Suppressor macrophage treated with lipopolysaccharide for 4 hours (primary cell): ENCODE measurements at places on chromosomes 1 and 21.

DNA sequence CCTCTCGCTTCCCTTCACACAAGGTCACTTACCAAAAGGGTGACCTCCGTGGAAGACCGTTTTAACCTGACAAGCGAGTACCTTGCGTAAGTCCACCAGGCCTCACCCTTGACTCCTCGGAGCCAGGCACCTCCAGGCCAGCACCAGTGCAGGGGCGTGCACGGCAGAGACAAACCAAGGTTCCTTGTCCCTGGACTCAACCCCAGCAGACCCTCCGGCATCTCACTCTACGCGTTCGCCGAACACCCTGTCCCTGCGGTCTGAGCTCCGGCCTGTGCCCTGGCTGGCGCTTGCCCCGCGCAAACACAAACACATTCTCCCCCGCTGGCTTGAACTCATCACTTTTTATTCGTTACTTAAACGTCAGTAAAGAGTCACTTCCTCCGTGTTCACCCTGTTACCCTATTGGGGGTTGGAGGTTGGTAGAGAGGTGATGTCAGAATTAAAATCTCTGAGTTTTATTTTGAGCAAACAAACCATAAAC lies 4.5 kb downstream of the TBX15 start:
- DNase-seq, result no peak

DNA sequence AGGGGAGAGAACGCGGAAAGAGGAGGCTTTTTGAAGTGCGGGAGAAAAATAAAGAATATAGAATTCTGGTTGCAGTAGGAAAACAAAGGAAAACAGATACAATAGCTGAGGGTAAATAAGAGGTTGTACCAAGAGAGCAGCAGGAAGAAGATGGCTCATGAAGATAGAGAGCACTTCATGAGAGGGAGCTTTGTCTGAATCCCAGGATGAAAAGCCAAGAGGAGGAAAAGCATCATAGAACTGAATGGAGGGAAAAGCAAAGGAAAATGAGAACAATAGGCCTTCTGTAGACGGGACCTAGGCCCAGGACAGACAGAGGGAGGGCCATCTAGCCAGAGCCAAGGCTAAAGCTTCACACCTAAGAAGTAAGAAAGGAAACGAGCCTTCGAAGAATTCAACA lies 49.5 kb downstream of the ATP6V1G3 start:
- no peak for DNase-seq

GRCh38 chr1:229022595-229023333 lies 248.1 kb upstream of the RAB4A start:
- DNase-seq, result peak; percentile 51

- no peak for DNase-seq
These were observed 93.6 kb upstream of the GREM2 start for GRCh38 chr1:240705579-240705978.

- DNase-seq, result no peak
These were observed 135.4 kb upstream of the ATP1B1 start for GRCh38 chr1:168970926-168971659.

DNA sequence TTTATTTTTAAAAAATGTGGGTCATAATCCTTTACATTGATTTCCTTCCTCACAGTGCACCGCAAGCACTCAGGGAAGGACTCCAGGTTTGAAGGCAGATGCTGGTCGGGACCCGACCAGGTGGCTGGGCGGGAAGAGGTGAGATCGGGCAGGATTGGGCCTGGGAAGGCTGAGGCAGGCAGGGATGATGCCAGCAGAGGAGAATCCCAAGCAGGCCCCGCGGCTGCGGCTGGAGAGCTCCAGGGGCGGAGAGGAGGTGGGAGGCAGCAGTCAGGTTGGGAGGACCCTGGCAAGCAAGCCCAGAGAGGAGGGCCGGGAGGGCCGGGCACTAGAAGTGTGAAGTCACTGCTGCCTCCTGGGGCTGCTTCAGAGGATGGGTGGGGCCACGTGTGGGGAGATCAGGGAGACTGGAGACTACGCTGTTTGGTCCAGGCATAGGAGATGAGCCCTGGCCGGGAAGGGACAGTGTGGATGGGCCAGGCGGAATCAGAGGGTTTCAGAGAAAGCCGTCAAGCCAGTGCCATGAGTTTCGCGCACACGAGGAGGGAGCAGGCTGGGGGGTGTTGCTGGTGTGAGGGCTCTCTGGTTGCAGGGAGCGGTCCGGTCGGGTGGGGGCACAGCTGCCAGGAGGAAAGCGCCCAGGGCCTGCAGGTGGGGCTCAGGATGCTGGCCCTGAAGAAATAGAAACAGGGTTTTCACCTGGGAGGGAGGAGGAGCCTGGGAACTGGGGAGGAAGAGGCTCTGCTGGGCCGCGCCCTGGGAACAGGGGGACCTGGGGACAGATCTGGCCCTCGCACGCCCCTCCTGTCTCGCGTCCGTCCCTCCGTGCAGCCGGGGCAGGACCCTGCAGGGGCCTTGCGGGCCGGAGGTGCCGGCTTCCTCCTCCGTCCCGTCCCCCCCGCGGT lies 888 bp upstream of the COL18A1 start:
- no peak for DNase-seq

GRCh38 chr1:222286011-222286410 lies 261.9 kb downstream of the HHIPL2 start:
- DNase-seq, result no peak

DNA sequence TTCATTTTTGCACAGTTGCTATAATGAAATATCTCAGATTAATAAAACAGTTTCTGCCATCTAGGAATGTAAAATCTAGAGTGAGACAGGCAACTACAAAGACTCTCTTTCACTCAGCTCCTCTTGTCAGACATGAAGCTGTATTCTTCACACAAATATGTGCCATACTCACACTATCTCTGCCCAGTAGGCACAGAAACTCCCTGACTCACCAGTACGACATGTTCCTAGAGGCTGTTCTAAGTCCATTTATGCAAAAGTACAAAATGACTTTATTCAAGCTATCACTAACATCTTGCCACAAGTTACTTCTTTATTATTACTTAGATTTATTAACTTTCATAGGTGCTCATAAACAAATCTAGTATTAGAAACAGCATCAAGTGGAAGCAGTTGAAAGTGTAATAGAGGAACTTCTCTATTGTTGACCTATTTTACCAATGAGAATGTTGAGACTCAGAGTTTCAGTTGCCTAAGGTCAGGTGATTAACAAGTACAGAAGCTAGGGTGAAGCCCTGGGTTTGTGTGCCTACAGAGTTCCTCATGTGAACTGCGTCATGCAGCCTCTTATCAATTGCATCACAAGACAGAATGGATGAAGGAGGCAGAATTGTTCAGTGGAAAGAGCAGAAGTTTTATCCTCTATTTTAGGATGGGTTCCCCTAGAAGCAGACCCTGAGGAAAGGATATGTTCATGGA lies 98.9 kb downstream of the RGS2 start:
- peak; percentile 85 for DNase-seq

DNA sequence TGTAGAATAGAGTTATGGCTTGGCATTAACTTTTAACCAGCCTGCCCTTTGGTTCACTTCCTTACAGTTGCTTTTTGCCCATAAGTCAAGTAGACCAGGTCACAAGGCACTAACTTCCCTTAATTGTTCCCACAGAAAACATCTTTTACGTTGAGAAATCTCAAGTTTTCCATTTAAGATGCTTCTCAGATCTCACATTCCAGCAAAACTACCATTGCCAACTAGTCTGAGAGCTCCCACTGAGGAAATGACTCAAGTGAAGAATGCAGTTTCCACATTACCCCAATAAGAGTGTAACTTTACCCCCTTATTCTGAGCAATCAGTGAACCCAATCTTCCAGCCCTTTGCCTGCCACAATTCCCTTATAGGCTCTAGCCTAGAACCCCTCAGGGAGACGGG lies 502.2 kb upstream of the OLFM3 start:
- no peak for DNase-seq

DNA sequence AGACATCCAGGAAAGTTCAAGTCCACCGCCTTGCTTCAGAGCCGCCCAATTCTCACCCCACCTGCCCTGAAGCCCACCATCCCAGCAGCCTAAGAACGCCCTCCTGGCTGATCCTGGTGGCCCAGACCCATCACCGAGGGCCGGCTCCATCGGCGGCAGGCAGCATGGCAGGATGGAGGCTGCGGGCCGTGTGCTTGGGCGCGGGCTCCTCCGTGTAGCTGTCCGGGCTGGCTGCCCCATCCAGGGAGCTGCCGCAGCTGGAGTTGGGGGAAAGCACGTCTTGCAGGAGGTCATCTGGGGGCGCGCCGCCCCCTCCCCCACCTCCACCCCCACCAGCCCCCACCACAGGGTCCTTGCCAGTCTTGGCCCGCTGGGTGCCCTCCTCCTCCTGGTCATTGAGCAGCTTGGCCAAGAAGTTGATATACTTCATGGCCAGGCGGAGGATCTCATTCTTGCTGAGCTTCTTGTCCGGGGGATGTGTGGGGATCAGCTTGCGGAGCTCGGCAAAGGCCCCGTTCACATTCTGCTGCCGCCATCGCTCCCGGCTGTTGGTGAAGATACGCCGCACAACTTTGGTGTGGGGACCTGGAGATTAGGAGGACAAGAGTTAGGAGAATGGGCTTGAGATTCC lies 12.3 kb downstream of the TAL1 start:
- DNase-seq, result no peak

- DNase-seq, result no peak
These were observed 33.0 kb upstream of the ID3 start for GRCh38 chr1:23592209-23592892.

DNA sequence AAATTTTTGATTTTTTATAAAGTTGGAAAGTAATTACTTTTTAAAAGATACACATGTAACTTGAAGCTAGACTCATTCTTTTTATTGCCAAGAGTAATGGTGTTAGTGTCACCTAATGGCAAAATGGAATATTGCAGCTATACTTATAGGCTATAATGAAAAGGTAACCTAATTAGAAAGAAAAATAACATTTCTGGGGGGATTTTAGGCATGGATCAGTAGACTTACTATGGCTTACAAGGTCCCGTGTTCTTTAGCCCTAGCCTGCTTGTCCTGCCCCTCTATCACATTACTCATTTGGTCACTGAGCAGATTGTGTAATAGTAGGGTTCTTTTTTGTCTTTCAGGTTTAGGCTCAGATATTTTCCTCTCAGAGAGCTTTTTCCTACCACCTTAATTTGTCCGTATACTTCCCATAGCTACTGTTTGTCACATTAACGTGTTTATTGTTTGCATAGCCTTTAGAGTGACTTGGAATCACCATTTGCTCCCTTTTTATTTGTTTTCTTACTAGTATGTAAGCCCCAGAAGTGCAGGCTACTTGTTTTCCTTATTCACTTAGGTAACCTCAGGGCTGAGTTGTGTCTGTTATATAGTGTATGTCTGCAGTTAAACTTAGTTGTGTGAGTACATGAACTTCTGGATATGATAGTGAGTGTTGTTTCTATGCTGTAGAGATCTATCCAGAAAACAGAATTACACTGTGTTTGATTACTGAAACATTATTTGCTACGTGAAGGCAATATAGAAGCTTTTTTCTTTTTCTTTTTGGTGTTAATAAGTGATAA lies 58.7 kb downstream of the RABGAP1L start:
- peak; percentile 51 for DNase-seq

GRCh38 chr1:56399795-56400194 lies 179.6 kb downstream of the PLPP3 start:
- DNase-seq, result no peak

- peak; percentile 71 for DNase-seq
These were observed 13.6 kb downstream of the DIP2A start for GRCh38 chr21:46472246-46472645.

GRCh38 chr1:97911266-97912215 lies 9.3 kb downstream of the DPYD start:
- DNase-seq, result no peak

GRCh38 chr21:38809198-38809878 lies 3.6 kb downstream of the ETS2 start:
- DNase-seq, result peak; percentile 76

- no peak for DNase-seq
These were observed 344.5 kb upstream of the GREM2 start for GRCh38 chr1:240956424-240956823.

- peak; percentile 61 for DNase-seq
These were observed 40.0 kb upstream of the MAGOH start for GRCh38 chr1:53278298-53278725.

DNA sequence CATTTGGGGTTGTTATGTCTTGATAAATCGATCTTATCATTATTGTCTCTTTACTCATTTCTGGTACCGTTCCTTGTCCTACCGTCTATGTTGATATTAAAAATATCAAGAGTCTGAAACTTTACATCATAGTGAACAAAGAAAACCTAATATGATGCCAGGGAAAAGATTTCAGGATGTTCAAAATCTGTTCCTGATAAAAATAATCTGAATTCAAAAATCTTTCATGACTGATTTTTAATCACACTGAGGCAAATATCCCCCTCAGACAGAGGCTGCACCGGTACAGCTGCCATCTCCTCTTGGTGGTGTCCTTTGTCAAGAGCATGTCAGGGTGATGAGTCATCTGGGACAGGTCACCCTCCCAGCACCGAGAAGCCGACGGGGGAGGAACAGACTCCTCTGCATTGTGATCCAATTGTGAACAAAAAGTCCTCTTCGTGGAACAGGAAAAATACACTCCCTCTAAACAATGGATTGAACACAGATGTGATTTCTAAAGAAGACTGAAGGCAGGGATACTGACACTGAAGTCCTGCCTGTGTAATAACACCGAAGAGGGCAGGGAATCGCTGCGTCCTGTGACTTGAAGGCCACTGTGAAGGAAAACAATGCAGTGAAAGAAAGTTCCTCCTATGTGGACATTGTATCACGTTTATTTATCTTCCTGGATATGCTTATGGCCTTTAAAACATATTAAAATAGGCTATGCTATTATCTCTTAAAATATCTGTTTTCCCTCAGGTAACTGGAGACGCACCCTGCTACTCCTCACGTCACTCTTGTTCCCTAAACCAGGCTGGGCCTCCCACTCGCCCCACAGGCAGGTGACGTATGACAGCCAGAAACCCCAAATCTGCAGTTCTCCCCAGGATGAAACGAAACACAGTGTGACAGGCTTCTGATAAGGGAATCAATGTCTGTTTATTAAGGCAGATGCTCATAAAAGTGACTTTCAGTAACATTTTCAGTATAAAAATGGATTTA lies 4.3 kb upstream of the SPATC1L start:
- DNase-seq, result peak; percentile 57

- DNase-seq, result peak; percentile 85
These were observed 52.9 kb upstream of the DIPK1A start for GRCh38 chr1:93014168-93014567.

- DNase-seq, result no peak
These were observed 60.4 kb downstream of the ARHGEF10L start for GRCh38 chr1:17599954-17600300.

GRCh38 chr1:228156941-228157728 lies 7.4 kb downstream of the GJC2 start:
- DNase-seq, result no peak

GRCh38 chr1:92563457-92564216 lies 76.9 kb upstream of the GFI1 start:
- DNase-seq, result peak; percentile 34

DNA sequence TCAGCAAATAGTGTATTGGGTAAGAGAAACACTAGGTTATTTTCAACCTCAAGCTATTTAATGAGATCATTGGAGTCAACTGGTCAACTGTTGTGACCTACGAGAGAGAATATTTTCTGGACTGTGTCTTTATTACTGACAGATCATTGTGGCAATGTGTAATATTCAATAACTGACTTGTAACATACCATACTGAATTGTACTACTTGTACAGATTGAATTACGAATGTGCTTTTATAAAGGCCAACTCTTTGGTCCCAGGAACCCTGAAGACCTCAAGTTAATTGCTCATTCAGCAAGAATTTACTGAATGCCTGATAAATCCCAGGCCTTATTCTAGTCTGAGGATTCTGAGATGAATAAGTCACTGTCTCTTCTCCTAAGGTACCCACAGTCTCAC lies 56.1 kb upstream of the CAMK1G start:
- DNase-seq, result no peak
